SK-N-SH (cell line): ENCODE measurements at places on chromosomes 5 and 9.

- no peak for DNase-seq
These were observed 4.5 kb upstream of the SET start for GRCh38 chr9:128684325-128685199.

- DNase-seq: no peak
These were observed 14.4 kb upstream of the ABLIM3 start for GRCh38 chr5:149126906-149127305.

DNA sequence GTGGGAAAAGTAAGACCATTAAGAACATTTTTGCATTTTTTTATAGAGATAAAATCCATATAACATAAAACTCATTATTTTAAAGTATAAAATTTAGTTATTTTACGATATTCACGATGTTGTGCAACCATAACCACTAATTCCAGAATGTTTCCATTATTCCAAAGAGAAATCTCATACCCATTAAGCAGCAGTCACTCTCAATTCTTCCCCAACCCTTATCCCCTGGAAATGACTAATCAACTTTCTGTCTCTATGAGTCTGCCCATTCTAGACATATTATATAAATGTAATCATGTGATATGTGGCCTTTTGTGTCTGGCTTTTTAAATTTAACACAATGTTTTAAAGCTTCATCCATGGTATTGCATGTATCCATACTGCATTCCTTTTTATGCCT, 115.6 kb upstream of the ADAMTSL1 start:
- no peak for DNase-seq

DNA sequence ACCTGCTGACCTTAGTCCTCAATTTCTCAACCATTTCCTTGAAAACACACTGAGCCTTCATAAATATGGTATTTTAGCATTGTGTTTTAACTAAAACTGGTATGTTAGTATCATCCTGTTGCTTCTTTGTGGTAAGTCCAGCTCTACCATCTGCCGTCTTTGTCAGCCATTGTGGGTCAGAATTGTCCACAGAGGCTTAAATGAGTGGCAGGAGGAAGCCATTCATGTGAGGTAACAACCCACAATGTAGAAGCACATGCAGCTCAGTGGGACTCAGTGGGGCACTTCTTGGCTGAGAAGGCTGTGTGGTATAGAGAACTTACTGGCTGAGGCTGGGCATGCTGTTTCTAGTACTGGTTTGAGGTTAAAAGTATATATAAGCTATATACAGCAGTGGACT, 149.2 kb upstream of the NR3C1 start:
- no peak for DNase-seq

DNA sequence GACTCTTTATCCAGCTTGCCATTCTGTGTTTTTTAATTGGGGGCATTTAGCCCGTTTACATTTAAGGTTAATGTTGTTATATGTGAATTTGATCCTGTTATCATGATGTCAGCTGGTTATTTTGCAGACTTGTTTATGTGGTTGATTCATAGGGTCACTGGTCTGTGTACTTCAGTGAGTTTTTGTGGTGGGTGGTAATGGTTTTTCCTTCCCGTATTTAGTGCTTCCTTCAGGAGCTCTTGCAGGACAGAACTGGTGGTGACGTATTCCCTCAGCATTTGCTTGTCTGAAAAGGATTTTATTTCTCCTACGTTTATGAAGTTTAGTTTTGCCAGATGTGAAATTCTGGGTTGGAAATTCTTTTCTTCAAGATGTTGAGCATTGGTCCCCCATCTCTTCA, 381.1 kb downstream of the MAN2A1 start:
- DNase-seq: no peak

- DNase-seq: no peak
These were observed 78.1 kb downstream of the PHF2 start for GRCh38 chr9:93654351-93654961.

DNA sequence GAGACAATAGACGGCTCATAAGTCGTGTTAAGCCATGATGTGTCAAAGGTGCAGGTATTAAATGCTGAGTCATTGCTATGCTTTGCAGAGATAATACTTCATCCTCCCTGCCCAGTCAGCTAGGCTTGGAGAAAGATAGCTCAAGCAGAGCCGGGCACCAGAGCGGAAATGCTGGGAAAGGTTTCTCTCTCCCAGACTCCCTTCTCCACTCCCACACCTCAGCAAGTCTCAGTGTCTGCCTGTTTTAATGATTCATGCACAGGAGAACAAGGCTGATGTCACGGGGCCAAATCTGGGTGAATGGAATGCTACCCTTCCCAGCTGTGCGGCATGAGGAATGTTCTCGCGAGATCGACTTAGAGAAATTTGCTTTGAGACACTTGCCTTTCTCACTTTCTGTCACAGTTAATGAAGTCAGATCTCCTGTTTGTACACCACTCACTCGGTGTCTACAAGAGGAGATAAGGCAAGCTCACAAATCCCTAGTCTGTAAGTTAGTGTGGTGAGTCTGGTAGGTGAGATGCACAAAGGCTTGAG, 204.4 kb downstream of the EFNA5 start:
- no peak for DNase-seq

DNA sequence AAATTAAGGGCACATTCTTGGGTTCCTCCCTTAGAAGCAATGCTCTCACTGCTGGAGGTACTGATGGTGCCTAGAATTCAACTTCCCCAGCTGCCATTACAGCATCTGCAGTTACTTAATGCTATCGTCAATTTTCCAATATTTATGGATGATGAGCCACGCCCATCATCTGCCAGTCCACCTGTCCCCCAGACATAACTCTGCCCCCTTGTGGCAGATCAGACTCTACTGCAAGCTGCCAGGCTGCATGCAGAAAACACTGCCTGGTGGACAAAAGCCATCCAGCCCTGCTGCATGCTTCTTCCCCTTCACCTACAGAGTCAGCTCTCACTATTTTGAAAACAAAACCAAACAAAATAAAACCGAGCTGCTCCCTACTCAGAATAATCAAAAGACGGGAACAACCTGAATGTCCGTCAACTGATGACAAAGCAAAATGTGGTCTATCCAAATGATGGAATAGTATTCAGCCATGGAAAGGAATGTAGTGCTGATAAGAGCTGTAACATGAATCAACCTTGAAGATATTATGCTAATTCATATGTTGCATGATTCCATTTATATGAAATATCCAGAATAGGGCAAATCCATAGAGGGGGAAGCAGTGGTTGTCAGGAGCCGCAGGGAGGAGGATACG, 66.4 kb downstream of the RETREG1 start:
- DNase-seq: peak; percentile 44

- DNase-seq: no peak
These were observed 121.7 kb downstream of the ANKRD18B start for GRCh38 chr9:33645706-33646105.

DNA sequence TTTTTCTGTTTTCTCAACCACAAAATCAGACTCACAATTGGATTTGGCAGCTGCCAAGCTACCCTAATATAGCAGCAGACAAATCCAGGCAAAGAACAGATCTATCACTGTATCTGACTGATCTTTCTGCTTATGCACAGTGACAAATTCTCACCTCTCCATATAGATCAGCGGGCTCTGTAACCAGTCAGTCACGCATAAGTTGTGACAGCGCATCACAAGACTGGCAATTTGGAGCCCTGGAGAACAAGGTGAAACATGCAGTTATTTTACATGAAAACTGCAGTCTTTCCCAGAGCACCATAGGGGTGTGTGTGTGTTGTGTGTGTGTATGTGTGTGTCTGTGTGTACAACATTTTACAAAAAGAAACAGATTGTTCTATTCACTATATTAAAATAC, 37.7 kb downstream of the RORB start:
- no peak for DNase-seq
